ENCODE measurements at places on chromosomes 12 and 14. TPM values are rescaled to one million over a fixed set of nuclear protein-coding genes. Genes with fewer than 3 reads are reported as not detected.

CEP83 gene
- 9.7 TPM for total RNA-seq

RILPL2 gene
- 3.4 TPM for total RNA-seq

PPFIA2 gene
- total RNA-seq, result not detected

EML1 gene
- not detected for total RNA-seq

GAS2L3 gene
- total RNA-seq, result not detected
